ENCODE measurements at places on chromosomes 1 and 21.

- DNase-seq = no peak
Measured at GRCh38 chr1:42328047-42328625, 6.9 kb downstream of the FOXJ3 start.

DNA sequence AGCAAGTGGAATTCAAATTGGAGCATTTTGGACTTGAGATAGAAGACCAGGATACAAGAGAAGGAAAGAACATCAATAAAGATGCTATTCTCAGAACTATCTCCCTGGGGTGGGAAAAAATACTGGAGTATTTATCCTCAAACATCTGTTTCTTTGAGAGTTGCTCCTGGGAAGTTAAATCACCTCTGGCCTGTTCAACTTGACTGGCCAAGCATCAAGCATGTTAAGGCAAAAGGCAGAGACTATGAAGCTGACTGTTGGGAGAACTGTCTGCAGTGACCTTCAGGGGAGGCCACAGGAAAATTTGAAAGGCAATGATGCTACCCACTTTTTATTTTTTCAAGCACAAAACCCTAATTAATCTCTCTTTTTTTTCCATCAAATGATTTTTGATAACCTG is 239.0 kb downstream of the NTNG1 start:
- no peak for DNase-seq

- DNase-seq = no peak
Measured at GRCh38 chr1:7967651-7968050, 6.1 kb downstream of the PARK7 start.

DNA sequence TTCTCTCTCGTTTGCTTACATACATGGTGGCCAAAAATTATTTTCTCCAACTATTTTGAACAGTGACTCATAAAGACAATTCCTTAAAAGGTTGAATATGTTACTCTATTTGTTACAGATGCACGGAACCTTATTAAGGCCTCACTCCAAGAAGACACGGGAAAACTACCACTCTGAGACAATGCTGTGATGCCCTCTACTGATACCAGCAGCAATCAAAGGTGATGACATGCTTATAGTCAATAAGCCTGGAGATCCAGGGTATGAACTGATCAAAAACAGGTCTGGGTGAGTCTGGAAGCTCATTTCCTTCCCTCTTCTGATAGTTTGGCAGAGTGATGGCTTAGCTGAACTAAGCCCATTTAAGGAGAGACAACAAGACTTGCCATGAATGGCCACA is 563.0 kb downstream of the LRRIQ3 start:
- no peak for DNase-seq

DNA sequence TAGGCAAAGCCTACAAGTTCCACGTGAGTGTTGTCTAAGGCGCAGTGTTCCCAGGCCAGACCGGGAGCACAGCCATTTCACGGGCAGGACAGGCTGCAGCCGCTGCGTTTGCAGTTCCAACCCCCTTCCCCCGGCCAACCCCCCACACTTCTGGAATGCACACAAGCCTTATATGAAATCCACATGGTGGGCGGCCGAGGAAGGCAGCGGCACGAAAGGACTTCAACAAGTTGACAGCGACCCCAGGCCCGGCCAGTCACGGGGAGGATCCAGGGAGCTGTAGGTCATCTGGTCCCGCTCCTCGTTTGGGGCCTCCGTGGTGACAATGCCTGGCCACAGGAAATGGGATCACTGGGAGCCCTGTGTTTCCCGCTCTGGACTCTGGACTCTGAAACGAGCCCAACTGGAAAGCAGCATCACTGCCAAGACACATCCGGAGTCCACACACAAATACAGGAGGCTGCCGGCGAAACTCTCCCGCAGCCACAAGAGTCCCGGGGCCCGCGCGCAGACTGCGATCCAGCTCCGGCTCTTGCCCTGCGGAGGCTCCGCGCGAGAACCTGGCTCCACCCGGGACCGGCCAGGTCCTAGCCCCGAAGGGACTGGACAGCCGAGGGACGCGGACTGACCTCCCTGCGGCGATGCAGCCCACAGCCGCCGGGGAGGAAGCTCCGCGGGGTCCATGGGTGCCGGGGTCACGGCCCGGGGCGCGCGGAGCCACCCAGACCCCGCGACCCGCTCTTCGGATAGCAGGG is 794 bp downstream of the NID1 start:
- no peak for DNase-seq

DNA sequence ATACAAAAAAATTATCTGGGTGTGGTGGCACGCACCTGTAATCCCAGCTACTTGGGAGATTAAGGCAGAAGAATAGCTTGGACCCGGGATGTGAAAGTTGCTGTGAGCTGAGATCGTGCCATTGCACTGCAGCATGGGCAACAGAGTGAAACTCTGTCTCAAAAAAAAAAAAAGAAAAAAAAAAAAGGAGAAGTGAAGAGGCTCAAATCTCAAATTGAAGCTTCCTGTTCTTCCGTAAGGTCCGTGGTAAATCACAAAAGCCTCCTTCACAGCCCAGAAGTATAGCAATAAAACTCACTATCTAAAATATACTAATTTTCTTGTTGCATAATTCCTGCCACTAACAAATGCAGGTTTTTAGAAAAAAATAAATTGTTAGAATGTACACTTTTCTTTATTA is 498.2 kb upstream of the BRINP3 start:
- peak; percentile 69 for DNase-seq

GRCh38 chr1:193841857-193842256 is 655.4 kb upstream of the B3GALT2 start:
- no peak for DNase-seq

GRCh38 chr21:38202811-38203210 is 54.0 kb upstream of the KCNJ15 start:
- no peak for DNase-seq

DNA sequence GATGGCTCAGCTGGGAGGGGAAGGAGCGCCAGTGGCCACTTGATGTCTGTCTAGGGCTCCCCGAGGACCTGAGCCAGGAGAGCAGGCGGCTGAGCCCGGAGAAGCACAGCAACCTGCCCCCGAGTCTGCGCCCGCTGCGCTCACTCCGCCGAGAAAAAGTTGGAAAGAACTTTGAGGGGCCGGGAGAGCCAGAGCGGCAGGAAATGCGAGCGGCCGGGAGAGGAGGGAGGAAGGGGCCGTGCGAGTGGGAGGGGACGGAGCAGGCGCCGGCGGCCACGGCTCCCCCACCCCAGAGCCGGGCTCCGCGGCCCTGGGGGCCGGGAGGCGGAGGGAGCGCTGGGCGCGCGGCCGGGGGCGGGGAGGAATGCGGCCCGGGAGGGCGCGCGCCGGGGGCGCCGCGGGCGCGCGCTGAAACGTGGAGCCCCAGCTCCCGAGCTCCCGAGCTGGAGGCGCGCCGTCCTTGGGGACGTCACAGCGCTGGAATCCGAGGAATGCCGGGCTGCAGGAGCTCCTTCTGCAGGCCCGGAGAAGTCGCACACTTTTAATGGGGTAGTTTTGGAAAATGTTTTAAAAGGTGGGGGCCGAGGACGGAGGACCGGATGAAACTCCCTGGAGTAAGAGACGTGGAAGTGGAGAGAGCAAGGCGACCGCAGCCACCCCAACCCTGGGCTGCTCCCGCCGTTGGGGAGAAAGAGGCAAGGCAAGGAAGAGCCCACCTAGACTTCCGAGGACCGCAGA is at the start of gene PTPN14:
TSS of gene PTPN14 (minus strand) at position 167 of the 738 bp plus-strand sequence. CDS start 86,799 bp downstream, outside the sequence.
- no peak for DNase-seq

DNA sequence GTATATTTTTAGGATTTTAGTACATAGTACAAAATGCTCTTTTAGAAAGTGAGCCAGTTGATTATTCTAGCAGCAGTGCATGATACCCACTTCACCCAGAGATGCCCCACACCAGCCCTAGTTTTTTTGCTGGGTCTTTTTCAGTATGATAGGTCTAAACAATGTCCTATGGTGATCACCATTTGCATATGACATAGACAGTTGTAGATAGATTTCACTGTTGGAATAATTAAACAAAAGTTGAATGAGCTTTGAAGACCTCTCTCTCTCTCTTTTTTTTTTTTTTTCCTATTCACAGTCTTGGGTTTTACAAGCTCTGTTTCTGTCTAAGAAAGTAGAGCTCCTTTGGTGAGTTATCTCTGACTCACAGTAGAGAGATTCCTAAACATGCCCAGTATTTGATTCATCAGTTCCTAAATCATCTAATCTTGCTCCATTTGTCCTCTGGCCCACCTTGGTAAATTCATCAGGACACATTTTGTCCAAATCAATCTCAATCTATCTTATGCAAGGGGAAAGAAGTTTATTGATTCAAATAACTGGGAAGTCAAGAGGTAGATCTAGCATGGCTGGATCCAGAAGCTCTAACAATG is 44.7 kb upstream of the VAV3 start:
- DNase-seq = no peak

DNA sequence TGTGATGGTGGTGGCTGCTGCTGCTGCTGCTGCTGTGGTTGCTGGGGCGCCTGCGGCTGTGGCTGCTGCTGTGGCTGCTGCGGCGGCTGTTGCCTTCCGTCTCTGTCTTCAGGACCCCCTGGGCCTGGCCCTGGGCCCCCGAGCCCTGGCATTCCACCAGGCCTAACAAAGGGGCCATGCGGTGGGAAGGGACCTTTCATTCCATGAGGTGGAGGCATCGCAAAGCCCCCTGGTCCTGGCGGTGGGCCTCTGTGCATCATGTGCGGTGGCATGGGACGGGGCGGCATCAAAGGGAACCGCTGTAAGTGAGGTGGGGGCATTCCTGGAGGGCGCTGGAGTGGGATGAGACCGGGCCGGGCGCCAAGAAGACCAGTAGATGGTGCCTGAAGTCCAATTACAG is 12.4 kb downstream of the SOD1 start:
- DNase-seq = no peak

- DNase-seq = no peak
Measured at GRCh38 chr21:42347601-42348327, 3.0 kb downstream of the TFF2 start.

GRCh38 chr21:33063907-33064622 is 5.9 kb upstream of the OLIG1 start:
- no peak for DNase-seq

GRCh38 chr1:192445241-192445640 is 128.4 kb downstream of the RGS21 start:
- no peak for DNase-seq

DNA sequence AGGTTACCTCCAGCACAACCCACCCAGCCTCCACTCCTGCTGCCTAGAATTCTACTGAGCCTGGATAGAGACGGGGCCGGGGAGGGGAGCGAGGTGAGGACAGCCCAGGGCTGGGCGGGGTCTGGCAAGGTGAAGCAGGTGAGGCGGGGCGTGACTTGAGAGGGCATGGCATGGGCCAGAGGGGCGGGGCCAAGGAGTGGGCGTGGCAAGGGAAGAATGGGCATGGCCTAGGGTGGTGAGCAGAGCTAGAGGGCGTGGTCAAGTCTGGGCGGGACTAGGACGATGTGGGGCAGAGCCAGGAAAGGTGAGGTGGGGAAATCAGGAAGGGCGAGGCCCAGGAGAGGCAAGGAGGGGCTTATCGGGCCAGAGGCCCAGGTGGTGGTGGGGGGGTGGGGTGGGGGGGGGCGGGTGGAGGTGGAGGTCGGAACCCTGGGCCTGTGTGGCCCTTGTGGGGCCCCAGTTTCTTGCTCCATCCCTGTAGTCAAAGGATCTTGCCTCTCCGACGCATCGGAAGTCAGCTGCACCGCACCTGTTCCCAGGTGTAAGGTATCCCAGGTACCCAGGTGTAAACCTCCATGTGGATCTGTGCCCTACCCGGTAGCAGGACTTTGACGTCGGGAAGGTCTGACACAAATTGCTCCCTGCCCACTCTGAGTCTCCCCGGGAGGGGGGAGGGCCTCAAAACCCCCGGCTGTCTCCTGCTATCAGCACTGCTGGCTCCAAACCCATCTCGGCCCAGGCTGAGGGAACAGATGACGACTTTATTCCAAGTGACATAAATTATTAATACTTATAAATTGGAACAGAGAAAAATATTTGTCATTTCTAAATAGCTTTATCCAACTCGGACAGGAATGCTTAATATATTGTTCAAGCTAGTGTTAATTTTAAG is 32.9 kb upstream of the UTS2 start:
- no peak for DNase-seq

GRCh38 chr1:54663725-54664124 is 22.1 kb downstream of the MROH7 start:
- DNase-seq = peak; percentile 30

- no peak for DNase-seq
Measured at GRCh38 chr21:25979845-25980616, 190.5 kb downstream of the APP start.

DNA sequence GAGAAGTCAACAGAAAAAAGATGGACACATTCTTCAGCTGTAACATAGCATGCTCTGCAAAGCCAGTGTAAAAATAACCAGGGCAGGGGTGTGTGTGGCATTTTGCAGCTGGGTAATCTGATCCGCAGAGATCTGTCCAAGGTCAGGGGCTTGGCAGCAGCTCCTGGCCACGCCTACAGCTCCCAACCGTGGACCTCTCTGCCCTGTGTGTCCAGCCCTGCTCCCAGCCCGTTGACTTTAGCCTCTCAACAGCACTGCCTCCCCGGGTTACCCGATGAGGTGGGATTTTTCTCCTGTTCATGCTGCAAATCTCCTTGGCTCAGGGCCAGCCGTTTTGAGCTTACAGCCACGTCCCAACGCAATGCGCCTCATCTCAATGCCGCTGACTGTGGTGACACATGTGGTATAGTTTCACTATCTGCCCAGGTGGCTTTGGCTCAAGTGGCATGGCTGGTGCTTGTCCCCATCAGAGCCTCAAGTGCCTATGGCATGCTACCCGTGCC is 68.1 kb downstream of the VWA5B1 start:
- no peak for DNase-seq

GRCh38 chr1:20597650-20598049 is 8.8 kb downstream of the CDA start:
- DNase-seq = no peak

DNA sequence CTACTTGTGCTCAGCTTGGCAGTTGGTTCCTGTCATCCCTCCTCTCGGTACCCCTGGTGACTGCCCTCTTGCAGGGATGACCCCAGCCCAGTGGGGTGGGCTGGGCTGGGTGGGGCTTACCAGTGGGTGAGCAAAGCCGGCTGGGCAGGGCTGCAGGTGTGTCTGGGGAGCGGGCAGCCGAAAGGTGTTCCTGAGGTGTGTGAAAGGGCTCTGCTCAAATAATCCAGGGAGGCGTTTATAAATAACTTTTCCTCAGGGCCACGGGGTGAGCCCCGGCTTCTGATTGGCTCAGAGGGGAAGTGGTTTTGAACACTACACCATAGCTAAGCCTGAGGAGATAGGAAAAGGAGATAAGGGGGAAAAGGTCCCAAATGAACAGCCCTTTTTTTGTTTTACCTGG is at the start of gene SLC26A9:
TSS of gene SLC26A9 (minus strand) at position 212 of the 400 bp plus-strand sequence. CDS start 7,636 bp downstream, outside the sequence.
- no peak for DNase-seq

GRCh38 chr21:24737296-24737850 is 869.9 kb downstream of the MRPL39 start:
- DNase-seq = no peak

Data from OCI-M1 (cell line).